ENCODE measurements at places on chromosomes 3 and 15. TPM values are rescaled to one million over a fixed set of nuclear protein-coding genes. Genes with fewer than 3 reads are reported as not detected.

GBE1 gene
- 15.8 TPM for total RNA-seq

LDHAL6B gene
- total RNA-seq, result not detected

- DNase-seq, result no peak
Measured at GRCh38 chr3:112736805-112737566, 96.0 kb upstream of the CCDC80 start.

CYP1A1 gene
- total RNA-seq, result 0.64 TPM

ATP2B2 gene
- 2.2 TPM for total RNA-seq

DNA sequence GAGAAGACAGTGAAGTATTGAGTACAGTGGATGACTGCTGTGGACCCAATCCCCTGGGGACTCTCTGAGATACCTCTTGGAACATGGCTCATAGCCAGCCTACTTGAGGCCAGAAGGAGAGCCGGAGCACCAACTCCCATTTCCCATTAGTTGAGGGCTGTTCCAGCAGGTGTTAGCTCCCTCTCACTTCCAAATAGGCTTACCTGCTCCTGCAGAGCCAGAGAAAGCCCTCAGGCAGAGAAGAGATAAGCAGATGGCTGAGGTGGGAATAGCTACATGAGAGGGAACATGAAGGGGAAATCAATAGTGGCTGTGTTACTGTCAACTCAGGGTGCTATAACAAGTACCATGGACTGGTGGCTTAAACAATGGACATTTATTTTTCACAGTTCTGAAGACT, 4.6 kb upstream of the CCK start:
- DNase-seq, result no peak

KBTBD13 gene
- total RNA-seq, result not detected

GRCh38 chr3:7520593-7520992, 659.7 kb downstream of the GRM7 start:
- no peak for DNase-seq

DNA sequence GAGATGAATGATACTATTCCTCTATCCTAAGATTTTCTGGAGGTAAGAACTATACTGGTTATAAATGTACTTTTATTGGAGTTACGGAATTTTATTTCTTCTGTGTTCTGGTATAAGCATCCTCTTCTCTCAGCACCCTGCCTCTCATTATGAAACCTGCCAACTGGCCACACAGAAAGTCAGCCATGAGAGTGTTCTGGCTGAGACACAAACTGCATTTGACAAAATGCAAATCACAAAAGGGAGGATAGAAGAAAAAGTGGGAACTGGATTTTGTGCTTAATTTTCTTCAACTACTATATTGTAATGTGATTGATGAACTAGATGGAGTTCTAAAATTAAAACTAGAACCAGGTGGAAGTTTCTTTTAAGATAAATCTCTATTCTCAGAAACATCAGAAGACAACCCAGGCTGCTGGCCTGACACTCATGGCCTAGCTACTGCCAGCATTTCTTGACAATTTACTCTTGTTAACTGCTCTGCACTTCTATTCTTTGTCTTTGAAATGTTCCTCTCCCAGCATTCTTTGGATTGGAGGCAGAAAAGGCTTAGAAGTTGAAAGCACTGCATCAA, 143.1 kb downstream of the WDR76 start:
- no peak for DNase-seq

- DNase-seq, result no peak
Measured at GRCh38 chr3:153277029-153277428, 115.0 kb downstream of the RAP2B start.

DNA sequence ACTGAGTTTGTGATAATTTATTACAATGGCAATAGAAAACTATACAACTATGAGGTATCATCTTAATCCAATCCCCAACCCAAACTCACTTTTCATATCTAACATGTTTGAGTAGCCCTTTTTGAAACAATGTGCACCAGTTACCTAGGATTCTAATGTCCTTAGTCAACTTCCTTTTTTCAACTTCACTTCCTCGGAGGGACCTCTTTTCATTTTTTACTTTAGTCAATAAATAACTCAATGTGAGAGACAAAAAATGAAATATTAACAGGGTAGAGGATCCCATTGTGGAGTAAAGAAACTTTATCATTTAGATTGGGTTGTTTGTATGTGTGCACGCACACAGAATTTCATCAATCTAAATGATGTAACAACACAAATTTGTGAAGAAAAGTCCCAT, 193.6 kb upstream of the LRRC3B start:
- DNase-seq, result no peak

MORF4L1 gene
- 125 TPM for total RNA-seq

DNA sequence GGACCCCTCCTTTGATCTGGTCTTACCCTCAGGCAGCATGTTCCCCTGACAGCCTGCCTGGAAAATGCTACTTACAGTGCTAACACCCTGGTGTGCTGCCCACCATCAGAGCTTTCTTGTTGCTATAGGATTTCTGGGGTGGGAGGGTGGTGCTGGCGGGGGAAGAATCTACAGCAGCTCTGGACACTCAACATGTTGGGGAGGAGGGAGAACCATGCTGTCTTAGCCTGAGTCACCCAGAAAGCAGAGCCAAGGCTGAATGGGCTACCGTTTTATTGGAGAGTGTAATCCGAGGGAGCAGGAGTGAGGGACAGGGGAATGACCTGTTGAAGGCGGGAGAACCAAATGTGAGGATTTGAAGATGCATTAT, 45.6 kb downstream of the MFSD1 start:
- DNase-seq, result no peak

SEMA3B gene
- 4.0 TPM for total RNA-seq

EDC3 gene
- total RNA-seq, result 52.4 TPM

- peak; percentile 68 for DNase-seq
Measured at GRCh38 chr3:119588112-119588511, 8.8 kb downstream of the ADPRH start.

DNA sequence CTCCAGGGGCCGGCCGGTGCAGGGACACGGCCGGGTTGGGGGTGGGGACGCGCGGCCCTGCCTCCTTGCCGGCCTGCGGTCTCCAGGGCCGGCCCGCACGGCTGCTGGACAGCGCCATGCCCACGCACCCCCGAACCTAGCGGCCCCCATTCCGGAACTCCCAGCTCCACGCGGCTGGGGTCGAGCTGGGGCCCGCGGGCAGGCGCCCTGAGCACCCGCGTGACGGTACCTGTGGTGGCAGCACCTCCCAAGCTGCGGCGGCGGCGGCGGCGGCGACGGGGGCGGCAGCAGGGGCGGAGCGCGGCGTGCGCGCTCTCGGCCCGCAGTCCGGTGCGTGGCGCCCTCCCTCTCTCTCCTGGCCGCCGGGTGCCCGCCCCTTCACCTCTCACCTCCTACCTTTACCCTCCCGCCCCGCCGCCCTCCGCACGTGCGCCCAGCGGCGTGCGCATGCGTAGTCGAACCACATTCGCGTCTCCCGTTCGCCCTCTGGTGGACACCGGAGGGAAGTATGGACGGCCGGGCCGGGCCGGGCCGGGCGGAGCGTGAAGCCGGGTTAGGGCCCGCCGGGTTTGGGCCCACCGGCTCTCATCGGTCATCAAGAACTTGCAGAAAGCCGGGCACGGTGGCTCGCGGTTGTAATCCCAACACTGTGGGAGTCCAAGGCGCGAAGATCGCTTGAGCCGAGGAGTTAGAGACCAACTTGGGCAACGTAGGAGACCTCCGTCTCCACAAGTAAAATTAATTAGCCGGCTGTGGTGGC, at the start of gene SCAP:
SCAP (minus strand) TSS at position 372 of the 760 bp plus-strand sequence. CDS start 32,948 bp downstream, outside the sequence.
- peak; percentile 97 for DNase-seq

TRPM1 gene
- 13.4 TPM for total RNA-seq

TARS3 gene
- 10.4 TPM for total RNA-seq

PRSS50 gene
- total RNA-seq, result not detected

DNA sequence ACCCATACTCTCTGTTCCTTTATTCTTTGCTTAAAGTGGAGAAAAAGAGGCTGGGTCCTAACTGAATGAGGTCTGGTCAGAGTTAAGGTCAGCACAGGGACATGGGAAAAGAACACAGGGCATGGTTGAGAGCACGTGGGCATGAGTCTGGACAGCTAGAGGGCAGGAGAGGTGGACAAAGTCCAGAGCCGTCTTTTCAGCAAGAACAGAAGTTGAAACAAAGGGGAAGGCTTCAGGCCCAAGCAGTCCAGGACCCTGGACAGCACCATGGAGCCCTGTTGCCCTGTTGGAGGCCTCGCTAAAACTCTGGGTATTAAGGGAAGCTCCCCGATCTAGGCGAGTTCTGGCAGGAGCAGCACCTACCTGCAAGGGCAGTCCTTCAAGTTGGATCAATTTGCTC, 50.7 kb downstream of the XYLB start:
- DNase-seq, result no peak

GRCh38 chr15:52483707-52484106, 45.0 kb downstream of the MYO5A start:
- no peak for DNase-seq
